ENCODE measurements at places on chromosomes 7 and 10. TPM values are rescaled to one million over a fixed set of nuclear protein-coding genes. Genes with fewer than 3 reads are reported as not detected.
A peak's percentile ranks its signal among the peaks of the same experiment; 100 is the strongest.

Gene EGR2
- total RNA-seq, result 0.11 TPM

DNA sequence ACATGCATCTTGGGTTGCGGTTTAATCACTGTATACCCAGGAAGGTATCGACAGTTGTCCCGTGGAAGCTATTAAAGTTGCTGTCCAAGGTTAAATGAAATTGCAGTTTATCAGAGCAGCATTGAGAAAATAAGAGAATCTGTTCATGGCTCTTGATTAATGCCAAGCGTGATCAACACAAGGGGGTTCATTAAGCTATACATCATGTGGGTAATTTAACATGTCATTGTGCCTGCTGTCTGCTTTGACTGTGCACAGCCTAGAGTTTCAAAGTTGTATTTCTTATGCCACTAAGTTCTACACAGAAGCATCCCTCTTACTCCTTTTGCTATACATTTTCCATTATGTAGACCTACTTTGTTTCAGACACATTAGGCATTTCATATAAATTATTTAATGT is 74.8 kb upstream of the SP8 start:
- H3K4me1 ChIP-seq, result no peaks in the 10 kb centered on the region
- H3K27me3 ChIP-seq, result no peaks in the 10 kb centered on the region
- no peaks in the 10 kb centered on the region for H3K36me3 ChIP-seq
- no peak overlapping the region for H3K4me3 ChIP-seq
- H3K27ac ChIP-seq, result no peak overlapping the region

GRCh38 chr7:78499283-78499682 is 700.7 kb downstream of the PHTF2 start:
- H3K36me3 ChIP-seq, result no peaks in the 10 kb centered on the region
- no peak overlapping the region for H3K4me3 ChIP-seq
- H3K27me3 ChIP-seq, result no peaks in the 10 kb centered on the region
- H3K27ac ChIP-seq, result no peak overlapping the region
- no peaks in the 10 kb centered on the region for H3K4me1 ChIP-seq

DNA sequence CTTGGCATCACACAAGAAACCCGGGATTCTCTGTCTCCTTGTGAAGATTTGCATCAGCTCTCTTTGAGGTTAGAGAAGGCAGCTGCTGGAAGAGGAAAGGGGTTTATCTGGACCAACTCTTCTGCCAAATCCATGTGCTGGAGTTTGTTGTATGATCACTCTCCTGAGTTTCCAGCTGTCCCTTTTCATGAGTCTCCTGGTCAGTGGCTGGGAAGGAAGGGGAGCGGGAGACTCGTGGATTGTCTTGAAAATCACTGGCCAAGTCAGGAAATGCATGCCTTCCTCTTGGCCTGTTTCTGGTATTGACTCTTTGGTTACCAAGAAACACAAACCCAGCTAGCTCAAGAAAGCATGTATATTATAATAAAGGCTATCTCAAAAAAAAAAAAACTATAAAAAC is 38.8 kb downstream of the TACR2 start:
- H3K4me3 ChIP-seq, result no peak overlapping the region
- DNase-seq, result no peak
- H3K36me3 ChIP-seq, result no peaks in the 10 kb centered on the region
- no peak overlapping the region for H3K27ac ChIP-seq

GRCh38 chr10:110547139-110547761 is 20.2 kb upstream of the SMC3 start:
- no peaks in the 10 kb centered on the region for H3K4me1 ChIP-seq
- no peak overlapping the region for H3K27ac ChIP-seq
- no peaks in the 10 kb centered on the region for H3K36me3 ChIP-seq
- no peak overlapping the region for H3K4me3 ChIP-seq

- peaks cover 1% of the 10 kb centered on the region for H3K36me3 ChIP-seq
- no peaks in the 10 kb centered on the region for H3K27me3 ChIP-seq
- peak overlapping the region; percentile 99 for H3K27ac ChIP-seq
Measured at GRCh38 chr10:50621968-50622705, 1.6 kb downstream of the SGMS1 start.

Gene ANKRD22
- not detected for total RNA-seq

Gene SCIN
- total RNA-seq, result not detected

GRCh38 chr10:20855398-20856038 is 41.6 kb downstream of the NEBL start:
- no peaks in the 10 kb centered on the region for H3K36me3 ChIP-seq
- peak; percentile 28 for DNase-seq
- H3K27ac ChIP-seq, result no peak overlapping the region
- no peaks in the 10 kb centered on the region for H3K27me3 ChIP-seq
- H3K4me3 ChIP-seq, result no peak overlapping the region
- H3K4me1 ChIP-seq, result no peaks in the 10 kb centered on the region

DNA sequence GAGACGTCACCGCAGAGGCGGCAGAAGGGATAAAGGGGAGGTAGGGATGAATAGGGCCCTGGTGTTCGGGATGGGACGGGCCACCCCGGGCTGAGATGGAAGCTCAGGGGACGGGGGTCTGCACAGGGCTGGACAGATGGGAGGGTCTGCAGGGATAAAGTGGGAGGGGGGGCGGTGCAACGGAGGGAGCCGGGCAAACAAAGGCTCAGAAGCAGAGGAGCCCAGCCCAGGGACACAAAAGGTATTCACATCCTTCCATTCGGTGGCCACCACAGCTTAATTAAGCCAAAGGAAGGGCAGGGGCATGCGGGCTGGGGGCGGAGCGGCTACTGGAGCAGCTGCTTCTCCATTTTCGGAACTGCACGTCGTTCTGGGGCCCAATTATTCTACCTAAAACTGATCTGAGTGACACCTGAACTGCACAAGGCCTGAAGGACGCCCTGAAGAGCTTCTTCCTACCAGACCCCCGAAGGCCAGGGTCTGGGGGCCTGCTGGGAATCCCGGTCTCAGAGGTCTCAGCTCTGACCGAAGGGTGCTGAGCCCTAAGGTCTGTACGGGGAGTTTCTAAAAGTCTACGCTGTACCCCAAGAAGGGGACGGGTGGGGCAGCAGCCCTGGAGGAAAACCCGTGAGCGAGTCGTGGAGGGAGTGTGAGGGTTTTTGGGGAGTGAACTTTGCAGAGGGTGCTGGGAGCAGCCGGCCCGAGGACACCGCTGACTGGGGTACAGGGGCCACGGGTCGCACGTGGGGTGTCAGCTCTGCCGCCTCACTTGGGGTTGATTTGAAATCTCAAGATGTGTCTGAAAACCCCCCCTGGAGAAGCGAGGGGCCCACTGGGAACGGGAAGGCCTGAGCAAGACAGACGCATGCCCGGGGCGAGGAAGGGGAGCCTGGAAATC is 334.8 kb downstream of the DNAJB6 start:
- no peak for DNase-seq
- no peak overlapping the region for H3K27ac ChIP-seq
- peaks cover 4% of the 10 kb centered on the region for H3K27me3 ChIP-seq

Gene UCMA
- total RNA-seq, result not detected

DNA sequence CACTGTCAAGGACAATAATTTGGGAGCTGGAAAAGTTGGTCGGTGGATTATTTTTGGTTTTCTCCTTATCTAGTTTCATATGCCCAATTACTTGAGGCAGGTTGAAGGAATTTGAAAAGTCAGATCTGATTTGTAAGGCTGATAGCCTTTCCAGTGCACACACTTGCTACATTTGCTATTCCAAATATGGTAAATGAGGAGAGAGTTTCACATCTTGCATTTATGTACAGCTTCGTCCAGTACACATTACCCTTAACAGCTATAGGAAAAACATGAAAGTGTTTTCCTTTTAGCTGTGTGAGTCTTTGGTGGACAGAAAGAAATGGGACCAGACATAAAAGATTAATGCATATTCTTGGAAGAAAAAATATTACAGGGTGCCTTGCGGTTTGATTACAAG is 201.8 kb downstream of the CELF2 start:
- H3K36me3 ChIP-seq, result no peaks in the 10 kb centered on the region
- peaks cover 15% of the 10 kb centered on the region for H3K27me3 ChIP-seq
- no peak for DNase-seq
- H3K27ac ChIP-seq, result no peak overlapping the region
- H3K4me1 ChIP-seq, result no peaks in the 10 kb centered on the region

DNA sequence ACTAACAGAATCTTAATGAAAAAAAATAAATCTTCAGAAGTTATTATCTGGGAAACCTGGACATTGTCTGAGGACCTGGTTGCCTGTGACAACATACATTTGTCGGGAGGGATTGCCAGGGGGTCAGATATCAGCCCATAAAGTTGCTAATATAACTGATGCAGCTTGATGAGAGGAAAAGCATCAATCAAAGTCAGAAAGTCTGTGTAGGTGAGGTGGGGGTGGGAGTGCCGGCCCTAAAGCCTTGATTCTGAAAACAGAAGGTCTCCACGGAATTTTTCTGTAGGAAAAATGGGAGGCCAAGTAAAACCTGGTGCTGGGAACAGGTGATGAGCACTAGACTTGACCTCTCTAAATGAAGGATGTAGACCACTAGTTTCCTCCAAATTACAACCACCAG is 281.8 kb downstream of the FGFR2 start:
- DNase-seq, result no peak
- H3K36me3 ChIP-seq, result no peaks in the 10 kb centered on the region
- no peak overlapping the region for H3K4me3 ChIP-seq
- H3K27me3 ChIP-seq, result no peaks in the 10 kb centered on the region
- H3K4me1 ChIP-seq, result no peaks in the 10 kb centered on the region
- H3K27ac ChIP-seq, result no peak overlapping the region

Data from HepG2 (cell line).